SJSA1 (cell line): ENCODE measurements at places on chromosomes 16 and 17. TPM values are rescaled to one million over a fixed set of nuclear protein-coding genes. Genes with fewer than 3 reads are reported as not detected.
A peak's percentile ranks its signal among the peaks of the same experiment; 100 is the strongest.

TBC1D26 gene
- not detected in 2 replicates for total RNA-seq

ZPBP2 gene
- total RNA-seq: not detected in 2 replicates

PDIA2 gene
- total RNA-seq: not detected in 2 replicates

HCRT gene
- total RNA-seq: not detected in 2 replicates

MYH1 gene
- total RNA-seq: not detected in 2 replicates

CLEC19A gene
- not detected in 2 replicates for total RNA-seq

TEDC2 gene
- 22.3 and 36.3 TPM in 2 replicates for total RNA-seq

ZG16B gene
- total RNA-seq: 0.11 and 0.53 TPM in 2 replicates

GRCh38 chr16:14585287-14585686 is 44.8 kb downstream of the PARN start:
- H3K4me1 ChIP-seq: no peaks in the 10 kb centered on the region
- DNase-seq: no peak
- H3K27ac ChIP-seq: no peak overlapping the region
- no peak overlapping the region for H3K4me3 ChIP-seq

- H3K27ac ChIP-seq: no peak overlapping the region
- no peak for DNase-seq
- peaks cover 11% of the 10 kb centered on the region for H3K4me1 ChIP-seq
- peaks cover 55% of the 10 kb centered on the region for H3K27me3 ChIP-seq
- no peak overlapping the region for H3K4me3 ChIP-seq
Measured at GRCh38 chr17:4587803-4588202, 3.5 kb downstream of the SMTNL2 start.

GRCh38 chr17:80959330-80960036 is 32.2 kb upstream of the CHMP6 start:
- H3K27me3 ChIP-seq: no peaks in the 10 kb centered on the region

DNA sequence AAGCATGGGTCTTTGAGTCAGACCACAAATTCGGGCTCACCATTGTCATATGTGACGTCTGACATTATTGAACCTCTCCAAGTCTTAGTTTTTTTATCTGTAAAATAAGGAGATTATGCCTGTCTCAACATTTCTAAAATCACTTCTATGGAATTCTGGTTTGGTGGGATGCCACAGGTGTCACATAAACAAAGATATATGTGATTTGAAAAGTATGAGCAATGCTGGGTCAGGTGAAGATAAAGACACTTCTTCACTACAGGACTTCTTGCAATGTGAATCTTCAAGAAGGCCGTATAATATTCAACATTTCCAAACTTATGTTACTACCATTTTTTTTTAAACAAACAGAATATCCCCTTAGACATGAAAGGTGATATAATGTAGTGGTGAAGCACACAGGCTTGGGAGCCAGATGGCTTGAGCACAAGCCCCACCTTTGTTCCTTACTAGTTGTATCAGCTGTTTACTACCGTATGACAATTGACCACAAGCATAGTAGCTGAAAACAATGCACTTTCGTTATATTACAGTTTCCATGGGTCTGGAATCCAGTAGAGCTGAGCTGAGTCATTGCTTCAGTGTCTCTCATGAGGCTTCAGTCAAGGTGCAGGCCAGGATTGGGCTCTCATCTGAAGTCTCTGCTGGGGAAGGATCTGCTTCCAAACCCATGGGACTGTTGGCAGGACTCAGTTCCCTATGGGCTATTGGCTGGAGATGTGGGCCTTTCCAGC is 87.7 kb downstream of the UTP18 start:
- peaks cover 26% of the 10 kb centered on the region for H3K27me3 ChIP-seq
- no peak overlapping the region for H3K27ac ChIP-seq
- no peaks in the 10 kb centered on the region for H3K36me3 ChIP-seq
- no peak for DNase-seq
- H3K4me3 ChIP-seq: no peak overlapping the region

- H3K4me3 ChIP-seq: no peak overlapping the region
- no peaks in the 10 kb centered on the region; the same call in 1 of the 2 replicates for H3K36me3 ChIP-seq
- H3K27ac ChIP-seq: no peak overlapping the region
- H3K4me1 ChIP-seq: no peaks in the 10 kb centered on the region
Measured at GRCh38 chr17:6497496-6498221, 53.4 kb downstream of the PIMREG start.

GRCh38 chr17:58202859-58203258 is 10.3 kb downstream of the EPX start:
- no peak overlapping the region for H3K4me3 ChIP-seq
- H3K36me3 ChIP-seq: 0 out of 2 replicates have a peak, but pooled peaks cover 5% of the 10 kb centered on the region
- no peaks in the 10 kb centered on the region for H3K4me1 ChIP-seq
- H3K27me3 ChIP-seq: peaks cover 32% of the 10 kb centered on the region

- no peak overlapping the region for H3K27ac ChIP-seq
- no peak overlapping the region for H3K4me3 ChIP-seq
Measured at GRCh38 chr16:25823891-25824290, 132.1 kb downstream of the HS3ST4 start.

DNA sequence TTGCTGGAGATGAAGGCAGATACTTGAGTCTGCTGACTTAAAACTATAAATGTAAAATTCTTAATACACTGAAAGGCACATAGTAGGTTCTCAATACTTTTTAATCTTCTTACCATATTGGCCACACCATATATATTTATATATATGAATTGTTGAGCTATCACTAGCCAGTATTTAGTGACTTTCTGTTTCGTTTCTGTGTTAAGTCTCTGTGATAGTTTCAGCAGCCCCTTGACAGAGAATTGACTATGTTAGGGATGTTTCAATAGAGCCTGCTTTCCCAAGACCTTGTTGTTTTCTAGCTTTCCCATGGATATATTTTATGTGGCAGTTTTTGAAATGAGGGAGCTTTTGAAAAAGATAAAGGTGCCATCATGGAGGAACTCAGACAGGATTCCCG is 206.5 kb upstream of the GOT2 start:
- H3K27me3 ChIP-seq: no peaks in the 10 kb centered on the region
- no peaks in the 10 kb centered on the region for H3K36me3 ChIP-seq
- no peak overlapping the region for H3K27ac ChIP-seq
- DNase-seq: no peak
- no peak overlapping the region for H3K4me3 ChIP-seq
- H3K4me1 ChIP-seq: no peaks in the 10 kb centered on the region

DNA sequence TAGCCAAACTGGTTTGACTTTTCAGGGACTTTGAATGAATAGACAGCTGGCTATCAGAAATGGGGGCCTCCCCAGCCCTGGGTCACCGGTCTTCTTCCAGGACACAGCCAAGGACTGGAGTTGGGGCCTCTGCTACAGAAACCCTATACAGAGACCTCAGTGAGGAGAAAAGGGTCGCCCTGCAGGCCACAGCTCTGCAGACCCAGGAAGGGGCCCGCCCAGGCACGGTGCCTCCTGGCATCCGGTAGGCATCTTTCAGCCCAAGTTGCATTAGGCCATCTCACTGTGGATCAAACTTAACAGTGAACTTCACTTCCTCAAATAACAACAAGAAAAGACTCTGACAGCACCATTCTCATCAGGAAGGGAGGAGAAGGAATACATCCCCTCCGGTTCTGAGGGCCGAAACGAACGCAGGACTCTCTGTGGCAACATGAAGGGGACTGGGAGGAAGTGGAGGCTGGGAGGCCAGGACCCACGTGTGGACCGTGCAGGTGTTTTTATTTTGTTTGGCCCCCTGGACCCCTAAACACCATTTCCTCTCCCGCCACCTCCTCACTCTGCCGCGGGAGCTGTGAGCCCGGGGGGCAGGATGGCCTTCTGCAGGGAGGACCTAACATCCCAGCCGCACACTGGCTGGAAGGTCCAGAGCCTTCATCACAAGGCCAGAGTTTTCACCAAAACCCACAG is 7.2 kb downstream of the SLC38A10 start:
- no peak overlapping the region for H3K27ac ChIP-seq
- DNase-seq: no peak
- H3K27me3 ChIP-seq: no peaks in the 10 kb centered on the region
- no peaks in the 10 kb centered on the region for H3K4me1 ChIP-seq
- no peak overlapping the region for H3K4me3 ChIP-seq
- H3K36me3 ChIP-seq: peaks cover 68% of the 10 kb centered on the region

DNA sequence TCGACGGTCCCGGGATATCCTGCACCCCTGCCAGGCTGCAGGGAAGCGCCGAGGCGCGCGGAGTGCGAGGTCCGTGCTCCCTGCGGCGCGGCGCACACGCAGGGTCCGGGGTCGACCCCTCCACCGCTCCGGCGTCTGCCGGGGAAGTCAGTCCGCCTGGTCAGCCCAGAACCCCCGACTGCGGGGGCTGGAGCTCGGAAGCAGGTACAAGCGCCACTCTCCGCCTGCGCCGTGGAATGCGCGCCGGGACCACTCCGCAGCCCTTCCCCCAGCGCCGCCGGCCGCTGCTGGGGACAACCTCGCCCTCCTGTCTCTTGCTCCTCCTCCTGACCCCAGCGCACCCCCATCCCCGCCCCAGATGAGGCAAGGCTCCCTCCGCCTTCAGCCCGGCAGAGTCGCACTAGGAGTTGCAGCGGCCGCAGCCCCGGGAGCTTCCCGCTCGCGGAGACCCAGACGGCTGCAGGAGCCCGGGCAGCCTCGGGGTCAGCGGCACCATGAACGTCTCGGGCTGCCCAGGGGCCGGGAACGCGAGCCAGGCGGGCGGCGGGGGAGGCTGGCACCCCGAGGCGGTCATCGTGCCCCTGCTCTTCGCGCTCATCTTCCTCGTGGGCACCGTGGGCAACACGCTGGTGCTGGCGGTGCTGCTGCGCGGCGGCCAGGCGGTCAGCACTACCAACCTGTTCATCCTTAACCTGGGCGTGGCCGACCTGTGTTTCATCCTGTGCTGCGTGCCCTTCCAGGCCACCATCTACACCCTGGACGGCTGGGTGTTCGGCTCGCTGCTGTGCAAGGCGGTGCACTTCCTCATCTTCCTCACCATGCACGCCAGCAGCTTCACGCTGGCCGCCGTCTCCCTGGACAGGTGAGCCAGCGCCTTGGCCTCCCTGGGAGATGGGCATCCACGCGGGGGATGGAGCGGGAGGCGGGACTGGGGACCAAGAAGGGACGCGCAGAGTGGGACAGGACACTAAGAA is at the start of gene GALR2:
GALR2 (plus strand) TSS at position 392 of the 974 bp plus-strand sequence; CDS start at position 495, 103 bp downstream.
- peaks cover 20% of the 10 kb centered on the region for H3K36me3 ChIP-seq
- H3K27ac ChIP-seq: no peak within 1 kb of the TSS
- DNase-seq: no peak
- no peak within 1 kb of the TSS for H3K4me3 ChIP-seq

DNA sequence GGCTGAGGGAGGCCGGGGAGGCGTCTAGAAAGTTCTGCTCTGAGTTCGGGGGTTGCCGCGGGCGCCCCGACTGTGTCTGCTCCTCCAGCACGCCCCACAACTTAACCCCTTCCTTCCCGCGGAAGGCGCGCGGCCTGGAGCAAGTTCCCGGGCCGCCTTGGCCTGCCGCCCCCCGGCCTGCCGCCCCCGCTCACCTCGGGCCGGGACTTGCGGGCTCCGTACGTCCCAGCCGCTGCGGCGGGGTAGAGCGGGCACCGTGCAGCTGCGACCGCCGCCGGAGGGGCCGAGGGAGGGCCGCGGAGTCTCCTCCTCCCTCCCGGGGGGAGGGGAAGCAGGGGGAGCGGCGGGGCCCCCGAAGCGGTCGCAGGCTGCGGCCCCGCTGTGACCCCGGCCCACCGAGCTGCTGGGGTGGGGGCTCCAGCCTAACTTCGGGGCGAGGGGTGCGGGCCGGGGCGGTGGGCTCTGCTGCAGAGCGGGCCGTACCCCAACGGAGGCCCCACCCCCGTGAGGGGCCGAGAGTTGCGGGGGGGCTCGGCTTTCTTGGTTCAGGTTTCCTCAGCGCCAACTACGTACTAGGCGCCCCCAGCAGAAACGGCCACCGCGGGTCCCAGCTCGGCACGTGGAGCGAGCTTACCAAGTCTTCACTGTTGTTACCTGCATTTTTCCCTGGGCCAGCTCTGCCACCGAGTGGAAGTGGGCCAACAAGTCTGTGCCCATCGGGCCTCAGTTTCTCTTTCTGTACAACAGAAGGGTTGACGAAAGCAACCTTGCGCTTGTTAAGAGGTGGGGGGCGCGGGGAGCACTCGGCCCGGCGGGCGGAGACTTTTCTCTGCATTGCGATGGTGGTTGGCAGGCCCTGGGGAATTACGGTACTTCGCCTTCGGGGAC is at the start of gene CCDC102A:
CCDC102A (minus strand) TSS at position 266 of the 888 bp plus-strand sequence. CDS start 7,394 bp downstream, outside the sequence.
- H3K4me3 ChIP-seq: peak within 1 kb of the TSS; percentile 75
- H3K4me1 ChIP-seq: peaks cover 18% of the 10 kb centered on the region
- peak; percentile 46 for DNase-seq
- no peaks in the 10 kb centered on the region; the same call in 1 of the 2 replicates for H3K27me3 ChIP-seq
- peak within 1 kb of the TSS; percentile 61 for H3K27ac ChIP-seq
- H3K36me3 ChIP-seq: no peaks in the 10 kb centered on the region

- no peaks in the 10 kb centered on the region; the same call in 1 of the 2 replicates for H3K36me3 ChIP-seq
- H3K4me1 ChIP-seq: no peaks in the 10 kb centered on the region
- H3K27ac ChIP-seq: no peak overlapping the region
- peaks cover 45% of the 10 kb centered on the region for H3K27me3 ChIP-seq
- H3K4me3 ChIP-seq: no peak overlapping the region
Measured at GRCh38 chr16:2275476-2276367, 7.8 kb upstream of the RNPS1 start.

DNA sequence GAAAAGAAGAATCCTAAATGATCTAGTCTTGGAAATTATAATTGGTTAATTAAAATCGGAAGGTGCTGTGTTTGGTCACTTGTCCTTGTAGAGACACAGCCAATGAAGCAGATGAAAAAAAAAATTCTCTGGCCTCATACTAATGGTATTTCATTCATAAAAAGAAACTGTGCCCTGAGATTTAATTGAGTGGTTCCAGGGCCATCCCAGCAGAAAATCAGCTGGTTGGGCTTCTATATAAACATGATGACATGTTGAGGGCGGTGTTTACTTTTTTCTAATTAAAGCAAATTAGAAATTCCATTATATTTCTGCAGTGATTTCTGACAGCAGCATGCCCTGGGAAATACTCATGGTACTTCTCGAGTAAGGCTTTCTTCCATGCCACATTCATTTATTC is 191.9 kb upstream of the KCNJ16 start:
- no peak for DNase-seq
- no peaks in the 10 kb centered on the region for H3K36me3 ChIP-seq
- H3K27me3 ChIP-seq: no peaks in the 10 kb centered on the region
- no peak overlapping the region for H3K4me3 ChIP-seq
- no peaks in the 10 kb centered on the region for H3K4me1 ChIP-seq
- H3K27ac ChIP-seq: no peak overlapping the region
